ENCODE measurements at places on chromosomes 16 and 17.

GRCh38 chr16:49835161-49835777, 20.6 kb downstream of the ZNF423 start:
- no peak for DNase-seq

GRCh38 chr17:15255713-15256454, 9.2 kb downstream of the PMP22 start:
- no peak for DNase-seq

- no peak for DNase-seq
These were observed 11.9 kb downstream of the MAPT start for GRCh38 chr17:45906237-45906636.

DNA sequence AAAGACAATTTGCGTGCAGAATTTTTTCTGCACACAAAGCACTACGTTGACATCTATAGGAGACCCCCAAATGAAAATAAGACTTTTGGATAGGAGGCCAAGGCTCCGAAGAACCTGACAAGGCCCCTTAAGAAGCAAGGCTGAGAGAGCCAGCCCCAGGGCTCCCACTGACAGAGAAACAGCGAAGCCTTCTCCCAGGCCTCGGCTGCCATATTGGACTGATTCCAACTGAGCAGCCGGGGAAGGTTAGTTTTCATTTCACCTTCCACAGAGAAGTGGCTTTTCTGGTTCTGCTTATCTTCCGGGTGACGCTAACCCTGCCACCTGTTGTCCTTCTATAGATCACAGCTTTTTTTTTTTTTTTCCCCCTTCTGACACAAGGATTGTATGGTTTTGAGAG, 356.7 kb downstream of the SOX9 start:
- no peak for DNase-seq

GRCh38 chr16:56909527-56909979, 22.4 kb upstream of the HERPUD1 start:
- no peak for DNase-seq

GRCh38 chr17:61400066-61400716, 548 bp downstream of the TBX2 start:
- DNase-seq, result no peak

DNA sequence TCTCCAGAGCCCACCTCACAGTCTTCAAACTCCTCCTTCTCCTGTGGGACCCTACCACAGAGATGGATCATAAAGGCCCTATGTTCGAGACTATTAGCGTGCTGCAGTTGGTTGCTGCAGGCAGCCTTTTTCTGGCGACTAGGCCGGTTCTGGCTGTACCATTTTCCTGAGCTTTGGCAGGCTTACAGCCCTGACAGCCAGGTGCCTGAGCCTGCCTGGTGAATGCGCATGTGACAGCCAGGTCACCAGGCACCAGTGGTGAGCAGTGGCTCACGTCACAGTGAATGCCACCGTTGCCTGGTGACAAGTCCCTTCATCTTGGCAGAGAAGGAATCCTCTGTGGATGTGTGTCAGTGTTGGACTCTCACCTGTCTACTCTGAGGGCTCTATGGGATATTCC, 978.8 kb downstream of the KCNJ18 start:
- DNase-seq, result no peak

- DNase-seq, result no peak
These were observed 1.0 kb downstream of the TSPOAP1 start for GRCh38 chr17:58327363-58328194.

- DNase-seq, result no peak
These were observed 299.3 kb upstream of the XYLT1 start for GRCh38 chr16:17770104-17770503.

- no peak for DNase-seq
These were observed 17.5 kb downstream of the CHMP6 start for GRCh38 chr17:81009136-81009535.

DNA sequence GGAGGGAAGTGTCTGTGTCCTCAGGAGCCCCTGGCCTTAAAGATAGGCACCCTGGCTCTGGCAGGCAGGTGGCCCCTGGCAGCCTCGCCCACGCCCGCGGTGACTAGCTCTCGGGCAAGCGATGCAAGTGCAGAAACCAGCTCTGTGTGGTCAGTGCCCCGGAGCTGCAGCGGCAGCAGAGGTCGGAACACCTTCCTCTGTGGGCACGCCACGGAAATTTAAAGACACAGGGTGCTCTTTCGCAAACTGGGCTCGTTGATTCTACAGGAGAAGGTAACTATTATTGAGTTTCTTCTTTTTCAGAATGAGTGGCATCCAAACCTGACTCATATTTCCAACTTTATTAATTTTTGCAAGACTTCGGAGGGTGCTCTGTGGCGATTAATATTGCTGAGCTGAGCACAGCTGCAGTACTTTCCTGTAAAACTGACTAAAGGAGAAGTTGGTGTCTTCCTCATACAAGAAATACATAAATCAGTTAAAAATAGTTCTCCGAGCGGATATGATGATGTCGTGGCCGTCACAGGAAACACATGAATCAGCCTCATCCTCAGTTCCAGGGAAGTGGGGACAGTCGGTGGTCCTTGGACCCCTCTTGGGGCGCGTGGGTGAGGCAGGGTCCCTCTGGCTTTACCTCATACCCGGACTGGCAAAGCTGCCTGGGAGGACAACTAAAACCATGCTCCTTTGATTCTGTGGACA, 120.2 kb downstream of the METRNL start:
- DNase-seq, result peak; percentile 63

GRCh38 chr17:47857551-47858455, 6.8 kb upstream of the SP6 start:
- no peak for DNase-seq

All from activated naive CD4-positive, alpha-beta T cell treated with Interleukin-2 at 50 U/mL for 16 hours (primary cell).